Neural progenitor cell (in vitro differentiated cells): ENCODE measurements at places on chromosomes 4 and X.

DNA sequence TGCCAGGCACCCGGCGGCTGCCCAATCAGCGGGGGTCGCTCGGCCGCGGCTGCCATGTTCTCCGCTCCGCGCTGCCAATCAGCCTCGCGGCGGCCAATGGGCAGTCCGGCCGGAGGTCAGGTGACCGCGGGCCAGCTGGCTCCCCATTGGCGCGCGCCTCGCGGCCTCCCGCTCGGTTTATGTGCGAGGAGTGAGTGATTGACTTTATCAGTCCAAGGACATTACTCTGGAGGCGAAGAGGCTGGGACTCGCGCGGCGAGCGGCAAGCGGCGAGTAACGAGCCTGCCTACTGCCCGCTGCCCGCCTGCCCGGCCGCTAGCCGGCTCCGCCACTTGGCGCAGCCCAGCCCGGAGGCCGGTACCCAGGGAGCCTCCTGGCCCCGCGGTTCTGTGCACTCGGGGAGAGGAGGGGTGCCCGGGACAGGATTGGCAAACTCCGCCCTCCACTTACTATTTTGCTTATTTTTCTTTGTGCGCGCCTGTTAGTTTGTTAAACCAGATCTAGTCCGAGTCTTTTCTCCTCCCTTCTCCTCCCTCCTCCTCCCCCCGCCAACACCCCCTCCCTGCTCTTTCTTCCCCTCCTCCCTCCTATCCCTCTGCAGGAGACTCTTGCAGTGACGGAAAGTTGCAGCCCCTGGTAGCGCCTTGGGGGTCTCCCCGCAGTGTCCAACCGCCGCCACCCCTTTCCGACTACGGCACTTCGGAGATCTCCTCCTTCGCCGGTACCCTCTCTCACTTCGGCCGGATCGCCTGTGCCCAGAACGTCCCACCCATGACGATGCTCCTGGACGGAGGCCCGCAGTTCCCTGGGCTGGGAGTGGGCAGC, at the start of gene ZIC3:
Gene ZIC3, plus strand, starts transcription at position 207 of the 825 bp plus-strand sequence. Its CDS starts 565 bp downstream, at position 772.
- peak; percentile 88 for DNase-seq

DNA sequence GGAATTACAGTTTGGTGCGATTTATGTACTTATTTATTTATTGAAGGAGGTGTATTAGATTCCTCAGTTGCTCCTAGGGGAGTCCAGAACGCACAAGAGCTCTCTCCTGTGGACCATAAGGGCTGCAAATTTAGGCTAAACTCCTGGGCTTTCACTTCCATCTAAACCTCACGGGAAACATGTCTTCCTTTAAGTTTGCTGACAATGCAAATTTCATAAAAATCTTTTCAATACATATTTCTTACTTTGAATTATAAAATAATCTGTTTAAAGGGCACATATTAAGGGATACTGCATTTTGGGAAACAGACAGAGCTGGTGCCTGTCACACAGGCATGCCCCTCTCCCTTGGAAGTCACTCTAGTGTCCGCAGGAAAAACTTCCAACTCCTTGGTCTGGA, 438.0 kb upstream of the CPEB2 start:
- DNase-seq = no peak

GRCh38 chrX:131288738-131289511, at the start of gene IGSF1:
Gene IGSF1 (minus strand): TSS chrX:131289306. CDS start chrX:131286674, 2,632 bp downstream.
- DNase-seq = peak; percentile 74

GRCh38 chr4:175905925-175906324, 93.9 kb upstream of the GPM6A start:
- DNase-seq = no peak

- no peak for DNase-seq
Measured at GRCh38 chr4:100149190-100149589, 41.1 kb downstream of the DDIT4L start.

DNA sequence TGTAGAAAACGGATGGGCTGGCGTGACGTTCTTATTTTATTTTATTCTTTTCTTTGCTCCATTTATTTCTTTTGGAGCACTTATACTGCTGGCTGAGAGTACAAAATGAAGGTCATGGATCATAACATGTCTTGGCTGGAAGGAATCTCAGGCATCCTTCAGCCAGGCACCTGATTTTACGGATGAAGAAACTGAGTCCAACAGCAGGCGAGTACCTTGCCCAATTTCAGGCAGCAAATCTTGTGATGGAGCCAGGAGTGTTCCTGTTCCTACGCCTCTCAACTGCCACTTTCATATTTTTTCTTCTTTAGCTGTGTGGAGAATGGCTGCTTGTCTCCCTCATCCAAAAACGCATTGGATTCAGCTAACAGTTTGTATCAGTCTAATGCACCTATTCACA, 332.1 kb upstream of the IGFBP7 start:
- no peak for DNase-seq

DNA sequence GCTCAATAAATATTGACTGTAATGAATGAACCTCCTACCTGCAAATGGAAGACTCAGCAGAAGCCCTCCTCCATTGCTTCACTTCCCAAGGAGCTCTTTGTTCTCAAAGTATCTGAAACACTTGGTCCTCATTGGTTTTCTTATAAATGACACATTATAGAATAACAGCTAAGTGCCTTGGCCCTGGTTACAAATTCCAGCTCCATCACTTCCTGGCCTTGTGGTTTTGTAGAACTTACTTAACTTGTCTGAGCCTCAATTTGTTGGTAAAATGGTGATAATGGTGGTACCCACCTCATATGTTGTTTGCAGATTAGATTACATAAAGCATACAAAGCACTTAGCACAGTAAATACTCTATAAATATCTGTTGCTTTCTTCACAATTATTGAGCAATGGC, 25.2 kb upstream of the SMIM20 start:
- DNase-seq = no peak

GRCh38 chrX:19361701-19362100, 18.0 kb downstream of the PDHA1 start:
- DNase-seq = no peak

DNA sequence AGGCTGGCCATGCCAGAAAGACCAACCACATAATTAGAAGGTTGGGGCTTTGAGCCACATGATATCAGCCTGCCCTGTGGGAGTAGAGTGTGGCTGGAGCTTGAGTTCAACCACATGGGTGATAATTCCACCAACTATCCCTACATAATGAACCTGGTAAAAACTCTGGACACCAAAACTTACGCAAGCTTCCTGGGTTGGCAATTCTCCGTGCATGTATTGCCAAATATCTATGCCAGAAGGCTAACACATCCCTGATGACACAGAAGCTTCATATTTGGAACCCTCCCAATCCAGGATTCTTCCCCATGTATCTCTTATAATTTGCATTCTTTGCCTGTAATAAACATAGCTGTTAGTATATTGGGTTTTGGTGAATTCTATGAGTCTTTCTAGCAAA, 68.2 kb downstream of the FUNDC1 start:
- DNase-seq = no peak

- no peak for DNase-seq
Measured at GRCh38 chrX:28981952-28982351, 394.7 kb downstream of the IL1RAPL1 start.

DNA sequence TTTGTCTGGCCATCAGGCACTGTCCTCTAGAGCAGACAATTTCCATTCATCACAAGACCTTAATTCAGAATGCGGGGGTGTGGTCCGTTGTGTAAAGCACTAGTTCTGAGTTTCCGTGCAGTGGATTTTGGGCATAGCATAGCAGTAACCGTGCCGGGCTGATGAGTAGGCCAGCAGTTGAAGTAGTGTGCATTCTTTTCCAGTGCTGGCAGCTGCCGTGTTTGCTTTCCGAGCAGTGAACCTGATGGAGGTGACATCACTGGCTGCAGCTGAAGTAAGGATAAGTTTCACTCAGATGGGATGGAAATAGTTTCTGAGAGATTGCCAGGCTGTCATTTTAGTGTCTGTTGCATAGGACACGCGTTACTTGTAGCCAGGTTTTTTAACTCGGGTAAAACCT, 107.0 kb upstream of the STIM2 start:
- DNase-seq = no peak

DNA sequence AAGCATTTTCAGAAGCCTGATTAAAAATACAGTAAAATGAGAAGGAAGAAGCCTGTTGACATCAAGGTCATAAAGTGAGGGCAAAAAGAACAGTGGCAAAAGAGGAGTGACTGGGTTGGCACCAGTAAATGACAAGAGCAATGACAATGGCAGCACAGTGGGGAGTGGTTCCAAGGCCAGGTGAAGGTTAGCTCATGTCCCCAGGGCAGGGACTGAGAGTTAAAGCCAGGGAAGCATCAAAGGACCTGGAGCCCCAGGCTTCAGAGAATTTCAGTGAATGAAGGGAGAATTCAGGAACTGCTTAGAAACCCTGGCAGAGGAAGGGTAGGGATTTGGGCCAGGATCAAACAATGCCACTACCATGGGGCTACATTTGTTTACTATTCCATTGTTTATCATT, 8.8 kb upstream of the PIGA start:
- no peak for DNase-seq

- no peak for DNase-seq
Measured at GRCh38 chr4:2630556-2631273, 94.3 kb downstream of the FAM193A start.

DNA sequence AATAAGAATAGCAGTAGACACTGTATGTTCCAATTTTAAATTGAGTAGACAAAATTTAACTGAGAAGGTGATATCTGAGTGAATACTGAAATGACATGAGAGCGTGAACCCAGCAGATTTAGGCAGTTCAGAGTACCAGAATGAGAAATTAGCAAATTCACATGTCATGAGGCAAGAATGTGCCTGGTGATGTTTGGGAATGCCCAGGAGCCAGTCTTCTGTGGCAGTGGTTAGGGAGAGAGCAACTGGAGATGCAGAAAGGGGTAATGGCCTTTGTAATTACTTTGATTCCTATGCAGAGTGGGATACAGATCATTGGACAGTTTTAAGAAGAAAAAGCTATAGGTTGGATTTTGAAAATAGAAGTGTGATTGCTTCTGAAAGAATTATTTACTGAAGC, 621.9 kb downstream of the TECRL start:
- DNase-seq = no peak

- DNase-seq = no peak
Measured at GRCh38 chr4:150123796-150124677, 45.8 kb downstream of the DCLK2 start.

DNA sequence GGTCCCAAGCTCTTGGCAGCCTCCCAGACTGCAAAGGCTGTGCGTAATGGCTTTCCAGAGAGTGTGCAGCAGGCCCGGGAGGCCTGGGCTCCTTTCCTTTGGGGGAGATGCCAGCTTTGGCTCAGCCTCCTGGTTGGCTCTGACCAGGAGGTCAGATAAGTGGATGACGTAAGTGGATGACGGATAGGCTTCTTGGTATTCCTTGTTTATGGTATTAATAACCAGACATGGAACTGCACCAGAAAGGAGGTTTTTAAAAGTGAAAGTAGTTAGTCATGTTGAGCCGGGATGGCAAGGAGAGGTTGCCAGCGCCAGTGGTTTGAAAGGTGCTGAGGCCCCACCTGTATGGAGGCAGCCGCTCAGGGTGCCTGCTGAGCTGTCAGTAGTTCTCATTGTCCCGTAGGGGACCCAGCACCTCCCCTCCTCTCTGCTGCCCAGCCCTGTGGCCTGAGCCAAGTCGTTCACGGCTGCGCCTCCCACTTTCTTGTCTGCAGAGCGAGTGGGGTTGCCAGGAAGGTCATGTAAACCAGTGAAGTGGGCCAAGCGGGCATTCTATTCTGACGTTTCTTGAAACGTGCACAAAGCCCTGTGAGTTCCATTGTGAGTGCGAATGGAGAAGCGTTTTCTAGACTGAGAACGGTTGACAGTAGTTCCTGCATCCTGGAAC, 28.7 kb upstream of the STOX2 start:
- DNase-seq = no peak

DNA sequence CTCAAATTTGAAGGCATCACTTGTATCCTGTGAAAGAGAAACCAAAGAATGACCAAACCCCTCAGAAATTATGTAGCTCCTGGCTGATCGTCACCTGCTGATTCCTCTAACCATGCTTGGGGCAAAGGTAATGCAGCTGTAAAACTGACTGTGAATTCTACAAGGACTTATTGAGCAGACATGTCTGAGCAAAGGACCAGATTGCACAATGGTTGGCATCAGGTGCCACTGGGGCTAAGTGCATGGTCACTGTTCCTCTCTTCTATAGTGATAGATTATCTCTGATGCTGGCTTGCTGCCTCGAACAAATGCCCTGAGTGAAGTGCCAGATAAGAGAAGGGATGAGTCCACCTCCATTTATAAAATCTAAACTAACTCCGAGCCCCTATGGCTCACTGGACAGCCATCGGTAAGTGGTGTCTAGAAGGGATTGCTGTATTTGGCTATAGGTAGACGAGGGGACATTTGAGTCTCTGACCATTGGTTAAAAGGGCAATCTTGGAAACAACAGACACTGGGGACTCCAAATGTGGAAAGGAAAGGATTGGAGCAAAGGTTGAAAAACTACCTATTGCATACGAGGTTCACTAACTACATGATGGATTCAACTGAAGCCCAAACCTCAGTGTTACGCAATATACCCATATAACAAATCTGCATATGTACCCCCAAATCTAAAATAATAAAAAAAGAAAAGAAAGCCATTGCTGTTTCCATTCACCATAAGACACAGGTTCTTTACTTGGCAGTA, 110.7 kb upstream of the IGSF1 start:
- no peak for DNase-seq

- no peak for DNase-seq
Measured at GRCh38 chr4:77031544-77031943, 44.2 kb downstream of the CCNI start.

DNA sequence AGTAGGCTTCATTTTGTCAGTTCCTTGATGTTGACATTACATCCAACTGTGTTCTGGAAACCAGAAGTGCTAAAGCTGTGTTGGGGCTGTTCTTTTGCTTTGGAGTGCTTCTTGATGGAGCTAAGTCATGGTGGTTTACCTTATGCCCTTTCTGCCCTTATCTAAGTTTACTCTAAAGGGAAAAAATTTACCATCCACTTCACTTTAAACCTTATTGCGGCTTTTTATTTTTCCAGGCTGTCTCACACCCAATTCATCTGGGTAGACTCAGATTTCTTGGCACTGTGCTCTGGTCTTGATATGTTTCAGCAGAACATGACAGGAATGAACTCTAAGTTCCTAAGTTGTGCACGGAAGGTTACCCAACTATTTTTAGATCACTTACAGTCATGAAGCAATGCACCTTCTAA, 104.7 kb upstream of the TTC29 start:
- DNase-seq = no peak

DNA sequence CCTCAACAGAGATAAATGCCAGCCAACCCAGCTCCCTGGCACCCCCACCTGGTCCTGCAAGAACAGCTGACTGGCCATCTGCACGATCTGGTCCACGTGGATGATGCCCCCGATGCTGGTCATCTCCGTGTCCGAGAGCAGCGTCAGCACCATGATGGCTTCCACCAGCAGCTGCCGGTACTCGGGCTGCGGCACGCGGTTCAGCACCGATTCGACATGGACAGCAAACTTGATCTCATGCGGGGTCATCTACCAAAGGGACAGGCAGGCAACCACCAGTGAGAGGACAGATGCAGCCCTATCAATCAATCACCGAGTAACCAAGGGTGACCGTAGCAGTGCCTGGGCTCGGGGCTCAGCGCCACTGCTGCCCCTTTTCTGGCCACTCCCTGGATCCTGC, 89.8 kb downstream of the PHKA2 start:
- DNase-seq = no peak

DNA sequence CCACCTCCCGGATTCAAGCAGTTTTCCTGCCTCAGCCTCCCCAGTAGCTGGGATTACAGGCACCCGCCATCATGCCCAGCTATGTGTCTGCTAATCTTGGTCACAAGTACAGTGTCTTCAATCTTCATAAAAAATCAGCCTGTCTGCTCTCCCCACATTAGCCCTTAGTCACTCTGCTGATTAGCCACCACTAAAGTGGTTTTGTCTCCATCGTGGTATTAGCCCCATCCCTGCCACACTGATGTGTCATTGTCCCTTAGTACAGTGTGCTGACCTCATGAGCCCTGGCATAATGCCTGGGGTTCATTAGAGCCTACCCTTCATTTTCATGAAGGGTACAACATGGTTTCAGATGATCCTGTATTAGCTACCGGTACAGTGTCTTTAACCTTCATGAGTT, 49.9 kb downstream of the ZNF157 start:
- DNase-seq = no peak
